ENCODE measurements at places on chromosomes 7 and 10.

DNA sequence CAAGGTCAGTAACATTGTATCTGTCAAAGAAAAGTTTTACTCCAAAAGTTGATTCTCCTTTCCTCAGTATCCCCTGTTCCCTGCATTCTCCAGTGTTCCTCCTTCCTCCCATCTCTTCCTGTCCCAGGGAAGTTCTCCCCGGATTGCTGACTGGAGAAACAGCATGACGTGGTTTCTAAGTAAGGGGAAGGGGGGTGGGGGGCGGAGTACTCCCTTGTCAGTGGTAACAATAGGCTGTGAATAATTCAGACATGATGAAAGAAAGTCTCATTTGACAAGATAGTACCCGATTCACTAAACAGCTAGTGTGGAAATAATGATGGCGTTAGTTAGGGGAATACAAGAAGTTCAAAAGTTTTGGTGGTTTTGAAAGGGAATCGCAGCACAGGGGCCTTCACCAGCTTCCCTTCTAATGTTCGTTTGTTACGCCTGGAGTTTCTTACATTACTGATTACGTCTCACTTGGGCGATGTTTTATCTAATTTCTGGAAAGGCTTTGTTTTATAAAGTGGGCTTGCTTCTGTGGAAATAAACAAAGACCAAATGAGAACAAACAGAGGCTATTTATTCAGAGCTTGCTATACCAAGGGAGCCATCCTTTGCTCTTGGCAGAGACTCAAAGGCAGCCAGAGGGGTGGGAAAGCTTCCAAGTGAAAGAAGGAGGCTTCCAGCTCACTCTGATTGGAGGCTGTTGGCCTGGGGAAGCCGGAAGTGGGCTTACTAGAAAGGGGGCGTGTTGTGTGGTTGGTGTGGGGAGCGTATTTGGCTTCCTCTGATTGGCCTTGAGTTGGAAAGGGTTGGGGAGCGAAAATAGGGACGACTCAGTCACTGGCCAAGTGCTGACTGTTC, 453.7 kb downstream of the SDK1 start:
- no peak for DNase-seq

DNA sequence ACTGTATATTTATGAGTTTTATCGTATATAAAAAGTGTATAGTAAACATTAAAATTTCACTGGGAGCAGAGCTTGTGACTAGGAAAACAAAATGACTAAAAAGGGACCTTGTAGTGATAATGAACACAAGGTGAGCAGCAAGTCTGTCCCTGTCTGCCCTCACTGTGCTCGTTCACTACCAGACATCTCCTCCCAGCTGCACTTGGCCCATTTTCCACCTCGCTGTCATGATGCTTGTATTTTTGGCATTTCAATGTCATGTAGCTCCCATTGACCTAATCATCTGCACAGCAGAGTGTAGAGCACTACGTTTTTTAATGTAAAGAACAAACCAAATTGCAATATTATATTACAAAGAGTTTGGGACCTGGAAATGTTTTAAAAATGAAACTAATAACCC, 207.2 kb downstream of the ZEB1 start:
- no peak for DNase-seq

- no peak for DNase-seq
These were observed 113.1 kb downstream of the TCERG1L start for GRCh38 chr10:131198401-131198800.

DNA sequence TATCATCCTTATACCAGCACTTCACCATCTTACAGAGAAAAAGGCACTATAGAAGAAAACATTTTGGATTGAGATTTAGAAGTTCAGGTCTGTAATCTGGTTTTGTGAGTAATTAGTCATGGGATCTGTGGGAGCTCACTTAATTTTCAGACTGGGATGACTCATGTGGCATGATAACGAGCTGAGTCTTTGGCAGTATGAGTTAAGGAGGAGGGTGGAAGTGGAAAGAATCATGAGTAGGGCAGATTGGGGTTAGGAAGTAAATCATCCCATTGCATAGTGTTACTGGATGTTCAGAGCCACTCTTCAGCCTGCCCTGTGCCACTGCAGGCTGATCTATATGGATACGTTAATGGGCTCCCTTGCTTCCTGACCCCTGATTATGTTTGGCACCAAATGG, 64.9 kb downstream of the ZNF92 start:
- no peak for DNase-seq

DNA sequence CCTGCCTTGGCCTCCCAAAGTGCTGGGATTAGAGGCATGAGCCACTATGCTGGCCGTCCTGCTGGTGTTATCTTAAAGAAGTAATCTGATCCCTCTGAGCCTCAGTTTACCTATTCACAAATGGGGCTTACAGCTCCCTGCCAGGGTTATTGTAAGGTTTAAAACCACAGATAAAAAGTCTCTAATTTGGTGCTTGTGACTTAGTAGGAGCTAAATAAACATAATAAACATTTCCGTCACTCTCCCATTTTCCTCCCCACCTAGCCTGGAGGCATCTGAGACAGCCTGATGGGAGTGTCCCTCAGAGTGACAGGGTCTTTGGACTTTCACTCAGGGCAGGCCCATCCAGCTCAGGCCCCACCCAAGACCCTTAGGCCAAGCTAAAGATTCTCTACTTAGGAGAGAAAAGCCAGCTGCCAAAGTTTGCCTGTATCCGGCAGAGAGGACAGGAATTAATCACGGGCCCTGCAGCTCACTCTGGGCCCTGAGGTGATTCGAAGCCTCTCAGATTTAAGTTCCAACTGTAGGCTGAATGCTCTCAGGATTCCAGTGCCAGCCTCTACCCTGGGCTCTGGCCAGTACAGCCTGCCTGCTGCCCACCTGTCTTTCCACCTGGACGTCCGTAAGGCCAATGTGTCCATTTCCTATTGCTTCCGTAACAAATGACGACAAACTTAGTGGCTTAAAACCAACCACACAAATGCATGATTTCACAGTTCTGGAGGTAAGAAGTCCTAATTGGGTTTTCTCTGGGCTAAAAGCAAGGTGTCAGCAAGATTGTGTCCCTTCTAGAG, 21.8 kb upstream of the DUSP5 start:
- DNase-seq, result no peak

DNA sequence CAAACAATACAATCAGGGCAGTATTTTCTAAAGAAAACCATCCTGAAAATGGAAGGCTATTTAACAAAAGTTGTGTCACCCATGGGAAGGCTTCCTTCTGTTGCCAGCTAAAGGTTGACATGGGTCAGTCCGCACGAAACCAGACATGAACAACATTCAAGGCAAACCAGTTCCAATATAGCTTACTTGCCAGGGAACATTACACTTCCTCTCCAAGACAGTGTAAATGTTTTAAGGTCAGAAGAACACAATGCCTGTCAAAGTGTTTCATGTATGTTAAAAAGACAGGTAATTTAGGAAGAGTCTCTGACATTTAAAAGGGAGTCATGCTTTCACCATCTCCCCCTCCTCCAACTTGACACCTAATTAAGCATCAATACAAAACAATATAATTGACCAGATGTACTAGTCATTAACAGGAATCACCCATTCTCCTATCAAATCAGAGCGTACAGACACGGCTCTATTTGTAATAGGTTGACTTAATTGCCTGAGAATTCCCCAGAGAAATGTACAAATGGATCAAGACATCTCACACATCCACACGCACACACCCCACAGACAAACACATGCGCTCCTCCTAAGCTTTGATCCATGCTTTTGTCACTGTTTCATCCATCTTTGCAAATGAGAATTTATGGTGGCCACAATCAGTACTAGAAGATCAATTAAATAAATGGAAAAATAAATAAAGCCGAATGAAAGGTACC, 69.5 kb downstream of the CACNA2D1 start:
- DNase-seq, result no peak

DNA sequence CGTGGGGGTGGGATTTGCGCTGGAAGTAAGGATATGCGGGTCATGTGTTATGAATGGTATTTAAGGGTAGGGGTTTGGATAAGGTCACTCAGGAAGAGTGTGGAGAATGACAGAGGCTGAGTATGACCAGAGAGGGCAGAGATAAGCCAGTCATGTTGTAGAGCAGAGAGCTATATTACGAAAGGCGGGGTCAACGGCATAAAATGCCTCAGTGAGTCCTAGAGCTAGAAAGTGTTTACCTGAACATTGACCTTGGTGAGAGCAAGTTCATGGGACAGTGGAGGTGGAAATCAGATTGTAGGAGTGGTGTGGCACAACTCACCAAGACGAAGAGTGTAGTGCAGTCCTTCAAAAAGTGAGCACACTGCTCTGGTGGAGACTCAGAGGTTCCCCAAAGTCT, 13.8 kb downstream of the LMOD2 start:
- DNase-seq, result no peak

DNA sequence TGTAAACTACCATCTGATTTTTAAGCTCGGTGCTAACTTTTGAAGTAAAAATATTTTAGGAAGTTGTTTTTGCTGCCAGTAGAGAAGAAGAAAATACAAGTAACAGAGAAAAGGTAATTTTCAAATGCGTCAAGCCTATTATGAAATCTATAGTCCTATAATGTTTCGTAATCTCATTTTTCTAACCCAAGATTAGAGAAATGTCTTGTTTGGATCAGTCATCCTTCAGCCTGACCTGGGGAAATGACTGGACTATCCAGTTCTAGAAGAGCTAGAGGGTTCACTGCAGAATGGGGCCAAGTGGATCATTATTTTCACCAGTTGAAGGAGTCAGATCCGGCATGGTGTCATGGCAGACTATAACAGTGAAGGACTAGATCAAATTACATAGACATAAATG, 62.7 kb upstream of the FGL2 start:
- DNase-seq, result no peak

DNA sequence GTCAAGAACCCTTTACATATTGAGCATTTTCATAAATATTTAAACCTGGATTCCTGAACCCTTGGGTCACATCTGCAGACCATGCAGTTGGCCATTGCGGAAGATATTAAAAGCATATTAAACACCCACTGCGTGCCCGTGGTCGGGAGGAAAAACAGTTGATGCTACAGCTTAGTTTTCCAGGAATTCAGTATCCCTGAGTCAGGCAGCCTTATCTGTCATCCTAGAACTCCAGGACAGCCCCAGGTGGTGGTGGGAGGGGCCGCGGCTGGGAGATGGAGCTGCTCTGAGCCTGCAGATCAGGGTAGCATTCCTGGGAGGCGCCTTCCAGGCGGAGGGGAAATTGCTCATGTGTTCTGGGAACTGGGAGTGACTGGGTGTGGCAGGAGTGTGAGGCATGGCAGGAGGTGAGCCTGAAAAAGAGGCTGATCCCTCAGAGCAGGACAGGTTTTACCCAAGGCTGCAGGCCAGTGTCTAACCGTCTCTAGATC, 222.9 kb upstream of the SH2B2 start:
- no peak for DNase-seq

DNA sequence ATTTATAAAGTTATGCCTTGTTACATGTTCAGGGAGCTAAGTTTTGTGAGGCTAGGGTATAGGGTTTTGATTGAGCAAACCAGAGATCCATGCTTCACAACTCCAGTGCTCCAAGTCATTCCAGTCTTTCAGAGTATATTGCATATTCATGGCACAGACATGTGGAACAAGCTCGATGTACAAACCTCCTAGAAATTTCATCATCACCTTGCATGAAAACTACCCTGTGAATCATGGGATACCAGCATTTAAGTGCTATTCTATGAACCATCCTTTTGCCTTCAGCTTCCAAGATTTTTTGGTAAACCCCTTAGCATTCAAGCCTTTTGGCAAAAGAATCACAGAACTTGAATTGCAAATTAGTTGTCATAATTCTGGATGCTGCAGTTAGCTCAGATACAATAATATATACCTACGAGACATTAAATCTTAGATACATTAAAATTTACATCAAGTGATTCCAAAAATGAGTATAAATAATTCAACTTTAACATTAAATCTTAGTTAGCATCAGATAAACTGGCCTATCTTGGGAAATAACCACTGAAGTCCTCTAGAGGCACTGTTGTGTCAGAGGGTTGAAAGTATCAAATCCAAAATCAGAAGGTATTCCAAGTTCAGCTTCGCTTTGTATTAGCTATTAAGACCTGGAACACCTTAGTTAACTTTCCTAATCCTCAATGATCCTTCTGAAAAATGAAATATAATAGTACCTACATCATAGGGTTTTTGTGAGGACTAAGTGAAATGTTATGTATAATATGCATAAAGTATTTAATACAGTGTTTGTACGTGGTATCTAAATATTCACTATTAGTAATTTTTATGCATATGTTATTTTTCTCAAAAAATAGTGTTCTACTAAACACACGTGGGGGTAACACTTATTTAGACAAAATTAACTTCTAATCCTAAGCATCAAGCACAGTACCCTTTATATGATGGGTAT, 55.5 kb upstream of the CABCOCO1 start:
- DNase-seq, result no peak

DNA sequence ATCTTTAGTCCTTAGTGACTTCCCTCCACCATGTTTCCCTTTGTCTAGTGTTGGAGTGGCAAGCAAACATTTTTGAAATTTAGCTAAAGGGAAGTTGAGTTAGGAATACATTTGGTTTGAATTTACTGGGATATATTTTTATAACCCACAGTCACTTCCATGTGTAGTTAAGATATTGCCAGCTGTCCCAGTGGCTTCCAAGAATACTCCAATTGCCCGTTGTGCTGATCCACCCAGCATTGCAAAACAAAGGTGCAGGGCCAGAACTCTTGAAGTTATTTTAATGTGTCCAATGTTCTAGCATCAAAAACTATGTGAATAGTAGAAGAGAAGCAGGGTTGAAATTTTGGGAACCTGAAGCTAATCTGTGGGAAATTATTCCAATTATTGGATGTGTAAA, 2.5 kb upstream of the P4HA1 start:
- no peak for DNase-seq

DNA sequence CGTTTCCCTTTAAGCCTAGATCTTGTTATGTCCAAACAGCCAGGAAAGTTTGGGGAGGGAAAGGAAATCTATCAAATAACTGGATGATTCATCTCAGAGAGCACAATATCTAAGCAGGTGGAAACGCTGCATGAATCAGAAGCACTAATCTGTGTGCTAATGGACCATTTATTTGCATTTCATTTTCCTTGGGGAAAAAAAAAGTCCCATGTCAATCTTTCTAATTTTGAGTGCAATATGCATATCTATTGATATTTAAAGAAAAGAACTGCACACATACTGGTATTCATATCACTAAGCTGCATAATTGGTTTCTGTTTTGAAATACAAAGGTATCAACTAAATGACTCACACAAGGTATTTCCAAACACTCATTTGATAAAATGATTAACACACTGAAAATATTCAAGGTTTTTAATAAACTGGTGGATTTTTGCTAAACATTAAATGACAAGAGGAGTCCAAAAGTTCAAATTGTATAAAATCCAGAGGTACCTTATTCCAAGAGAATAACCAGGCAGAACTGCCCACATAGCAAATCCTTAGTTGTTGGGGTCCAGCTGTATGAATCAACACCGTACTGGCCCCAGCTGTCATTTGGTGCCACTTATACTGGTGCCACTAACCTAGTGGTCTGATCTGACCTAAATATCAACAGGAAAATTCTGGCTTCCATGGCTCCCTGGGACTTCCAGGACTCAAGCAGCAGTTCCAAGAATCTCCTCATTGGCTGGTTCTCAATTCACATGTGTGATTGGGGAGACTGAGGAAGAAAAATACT, 122.2 kb upstream of the SP4 start:
- DNase-seq, result no peak

GRCh38 chr7:112188257-112188656, 17.9 kb downstream of the DOCK4 start:
- no peak for DNase-seq

Data from activated T-helper 9 cell treated with anti-CD3 and anti-CD28 coated beads, Interleukin-2, amount 50 U/mL, for 16 hours (primary cell).